Astrocyte of the spinal cord (primary cell): ENCODE measurements at places on chromosomes 2 and 18.
A peak's percentile ranks its signal among the peaks of the same experiment; 100 is the strongest.

DNA sequence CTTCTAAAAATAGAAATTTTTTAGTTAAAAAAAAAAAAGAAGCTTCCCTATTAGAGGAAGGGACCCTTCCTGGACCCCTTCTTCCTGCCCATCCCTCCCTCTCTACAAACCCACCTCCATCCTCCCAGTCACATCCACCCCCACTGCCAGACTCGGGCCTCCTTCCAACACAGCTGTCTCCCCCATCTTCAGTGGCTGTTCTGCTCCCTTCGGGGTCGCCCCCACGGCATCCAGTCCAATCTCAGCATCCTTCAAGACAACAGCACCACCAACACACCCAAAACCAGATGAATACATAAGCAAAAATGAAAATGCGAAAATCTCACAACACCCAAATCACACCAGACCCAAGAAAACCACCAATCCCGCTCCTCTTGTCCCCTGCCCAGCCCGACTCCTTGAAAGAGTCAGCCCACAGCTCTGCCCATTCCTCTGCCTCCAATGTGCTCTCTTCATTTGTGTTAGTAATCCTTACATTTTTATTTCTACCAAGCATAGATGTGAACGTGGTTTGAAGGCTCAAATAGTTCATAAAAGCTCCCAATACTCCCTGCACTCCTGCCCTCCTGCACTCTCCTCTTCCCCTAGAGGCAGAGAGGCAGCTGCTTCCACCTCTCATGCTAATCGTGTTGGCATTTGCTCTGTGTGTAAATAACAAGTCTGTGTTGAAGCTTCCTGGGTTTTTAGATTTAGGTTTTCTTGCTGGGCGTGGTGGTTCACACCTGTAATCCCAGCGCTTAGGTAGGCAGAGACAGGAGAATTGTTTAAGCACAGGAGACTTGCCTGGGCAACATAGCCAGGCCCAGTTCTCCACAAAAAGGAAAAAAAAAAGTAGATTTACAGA, 37.0 kb downstream of the MAL start:
- no peak for DNase-seq

DNA sequence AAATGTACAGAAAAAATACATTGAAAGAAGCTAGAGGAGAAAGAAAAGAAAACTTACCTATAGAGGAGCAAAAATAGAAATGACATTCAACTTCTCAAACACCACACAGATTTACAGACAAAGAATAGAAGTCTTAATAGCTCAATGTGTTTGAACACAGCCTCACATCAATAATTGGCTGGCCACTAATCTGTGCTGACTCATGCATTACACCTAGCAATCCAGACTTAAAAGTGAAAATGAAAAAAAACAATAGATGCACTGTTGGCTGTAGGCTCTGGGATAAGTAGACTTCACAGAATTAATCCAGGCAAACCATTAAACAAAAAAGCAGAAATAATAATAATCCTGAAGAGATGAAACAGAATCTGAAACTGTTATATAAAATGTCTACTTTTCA, 961.3 kb upstream of the CELF4 start:
- no peak for DNase-seq

DNA sequence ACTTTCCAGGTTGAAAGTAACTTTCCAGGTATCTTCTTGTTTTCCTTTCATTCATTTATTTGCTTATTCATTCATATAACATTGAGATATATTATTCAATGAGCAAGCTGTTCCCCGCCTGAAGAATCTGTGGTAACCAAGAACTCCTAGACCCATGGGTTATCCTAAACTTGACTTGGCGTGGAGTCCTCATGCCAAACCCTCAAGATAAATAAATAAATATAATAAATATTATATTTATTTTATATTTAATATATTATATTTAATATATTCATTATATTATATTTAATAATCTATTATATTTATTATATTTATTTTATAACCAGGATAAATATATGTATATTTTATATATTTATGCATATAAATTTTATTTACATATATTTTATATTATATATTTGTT, 674.8 kb downstream of the SUCLG1 start:
- DNase-seq, result no peak

GRCh38 chr2:237195396-237196120, 109.9 kb downstream of the COPS8 start:
- no peak for DNase-seq

GRCh38 chr2:196361606-196362326, 190.4 kb upstream of the STK17B start:
- no peak for DNase-seq

DNA sequence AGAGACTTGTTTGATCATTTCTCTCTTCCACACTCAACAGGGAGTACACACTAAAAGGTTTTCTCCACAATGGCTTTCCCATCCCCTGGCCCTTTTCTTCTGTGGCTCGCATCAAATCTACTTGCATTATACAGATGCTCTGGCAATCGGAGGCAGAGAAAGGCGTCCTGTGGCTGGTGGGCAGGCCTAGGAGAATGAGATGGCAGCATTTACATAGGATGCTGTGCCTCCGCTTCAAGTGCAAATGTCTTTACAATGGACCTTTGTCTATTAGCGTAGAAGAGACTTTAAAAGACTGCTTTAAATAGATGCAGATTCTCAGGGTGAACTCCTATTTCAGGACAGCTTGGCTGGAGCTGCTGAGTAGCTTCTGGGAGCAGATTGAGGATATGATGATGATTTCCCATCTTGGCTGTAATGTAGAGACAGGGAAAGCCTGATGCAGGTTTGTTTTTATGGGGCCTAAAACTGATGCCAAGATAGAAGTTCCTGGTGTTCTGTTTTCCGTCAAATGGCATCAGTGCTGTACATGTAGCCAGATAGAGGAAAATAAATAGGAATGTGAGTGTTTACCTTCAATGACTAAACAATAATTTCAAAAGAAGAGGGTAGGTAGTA, 423.4 kb downstream of the RND3 start:
- DNase-seq, result no peak

DNA sequence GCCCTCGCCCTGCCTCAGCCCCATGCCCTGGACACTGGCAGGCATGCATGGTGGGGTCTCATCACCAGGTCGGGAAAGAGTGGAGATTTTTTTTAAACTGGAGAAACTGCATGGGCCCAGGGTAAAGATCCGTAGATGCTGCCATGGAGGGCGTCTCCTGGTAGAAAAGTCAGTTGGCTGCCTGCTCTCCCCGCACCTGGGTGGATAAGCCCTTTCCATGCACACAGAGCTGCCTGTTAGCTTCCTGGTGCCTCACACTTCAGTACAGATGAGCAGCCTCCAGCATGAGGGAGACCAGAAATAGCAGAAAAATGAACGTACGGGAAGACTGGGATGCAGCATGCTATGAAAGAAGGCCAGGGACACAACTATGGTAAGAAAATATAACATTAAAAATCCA, 92.0 kb downstream of the ASAP2 start:
- no peak for DNase-seq

- no peak for DNase-seq
These were observed 230.4 kb downstream of the KLHL29 start for GRCh38 chr2:23615216-23616020.

DNA sequence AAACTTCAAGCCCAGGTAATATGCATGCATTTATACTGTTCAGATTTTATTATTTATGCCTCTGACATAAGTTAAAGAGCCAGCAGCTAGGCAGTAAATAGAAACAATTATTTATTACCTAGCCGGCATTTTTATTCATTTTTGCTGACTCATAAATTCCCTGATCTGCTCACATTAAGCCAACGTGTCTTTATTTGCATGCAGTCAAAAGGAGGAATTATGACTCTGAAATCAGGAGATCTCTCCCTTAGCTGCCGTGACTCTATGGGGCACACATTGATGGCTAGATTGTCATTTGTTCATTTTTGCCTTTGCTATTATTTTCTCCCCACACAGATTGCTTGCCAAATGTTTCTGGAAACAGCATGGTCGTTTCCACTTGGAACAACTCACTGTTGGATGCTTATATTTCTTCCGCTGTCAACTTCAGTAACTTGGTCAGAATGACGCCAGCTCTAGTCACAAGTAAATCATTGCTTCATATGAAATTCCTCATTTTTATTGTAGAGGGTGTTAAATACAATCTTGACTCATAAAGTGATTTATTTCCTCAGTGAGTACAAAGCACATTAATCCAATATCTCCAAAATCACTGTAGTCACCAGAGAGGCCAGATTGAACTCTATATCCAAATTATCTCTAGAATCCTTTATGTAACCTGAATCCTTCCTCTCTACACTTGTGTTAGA, 15.9 kb upstream of the ZBTB14 start:
- DNase-seq, result no peak

GRCh38 chr18:36381075-36381474, 83.6 kb downstream of the FHOD3 start:
- peak; percentile 23 for DNase-seq

GRCh38 chr2:30213907-30214463, 17.3 kb upstream of the LBH start:
- no peak for DNase-seq

DNA sequence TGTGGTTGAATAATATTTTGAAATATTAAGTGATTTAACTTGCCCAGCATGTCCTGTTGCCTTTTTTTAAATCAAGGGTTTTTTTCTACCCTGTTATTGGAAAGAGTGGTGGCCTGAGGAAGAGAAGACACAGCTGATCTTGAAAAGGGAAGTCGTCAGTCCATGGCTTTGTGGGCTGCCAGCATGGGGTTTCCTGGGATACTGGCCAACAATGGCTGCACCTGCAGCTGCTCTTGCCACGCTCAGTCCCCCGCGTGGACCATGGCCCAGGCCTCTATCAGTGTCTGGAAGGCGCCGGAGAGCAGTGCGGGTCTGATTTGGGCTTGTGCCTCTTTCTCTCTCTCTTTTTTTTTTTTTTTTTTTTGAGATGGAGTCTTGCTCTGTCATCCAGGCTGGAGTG, 99.3 kb downstream of the ASB1 start:
- DNase-seq, result no peak

- peak; percentile 57 for DNase-seq
These were observed 99.8 kb upstream of the FZD7 start for GRCh38 chr2:201933792-201934237.

GRCh38 chr2:203498161-203498560, 36.9 kb downstream of the RAPH1 start:
- DNase-seq, result peak; percentile 80

DNA sequence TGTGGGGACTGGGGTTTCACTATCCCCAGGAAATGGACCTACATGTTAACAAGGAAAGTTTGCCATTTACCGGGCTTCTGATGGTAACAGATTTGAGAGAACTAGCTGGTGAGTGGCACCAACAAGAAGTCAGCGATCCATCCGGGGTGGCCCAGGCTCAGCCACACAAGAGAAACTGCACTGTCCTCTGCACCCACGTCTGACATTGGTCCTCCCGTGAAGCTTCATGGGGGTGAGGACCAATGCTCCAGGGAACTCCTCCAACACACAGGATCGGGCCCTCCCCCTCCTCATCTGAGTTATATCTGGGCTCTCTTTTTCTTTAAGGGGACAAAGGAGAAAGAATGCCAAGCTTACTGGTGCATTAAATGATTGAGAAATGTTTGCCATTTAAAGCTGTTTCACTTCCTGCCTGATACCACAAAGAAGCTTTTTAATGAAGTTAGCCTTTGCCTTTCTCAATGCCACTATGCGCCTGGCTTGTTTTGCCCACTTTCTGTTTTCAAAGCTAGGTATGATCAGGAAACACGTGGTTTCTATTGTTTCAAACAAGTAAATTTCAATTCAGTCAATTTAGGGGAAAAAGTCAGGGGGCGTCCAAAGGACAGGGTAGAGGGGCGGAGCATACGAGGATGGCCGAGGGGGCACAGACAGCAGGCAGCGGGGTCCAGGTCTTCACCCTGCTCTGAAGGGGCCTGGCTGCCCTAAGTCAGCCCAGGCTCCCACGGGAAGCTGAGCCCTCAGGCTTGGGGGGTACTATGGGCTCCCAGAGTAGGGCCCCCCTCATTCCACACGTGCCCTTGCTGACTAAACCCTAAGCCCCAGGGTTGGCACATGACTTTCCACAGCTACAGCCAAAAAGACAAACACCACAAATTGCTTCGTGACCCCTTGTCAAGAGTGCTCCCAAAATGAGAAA, 204.0 kb upstream of the ID2 start:
- no peak for DNase-seq

- DNase-seq, result no peak
These were observed 179.3 kb downstream of the ZNF516 start for GRCh38 chr18:76315722-76316230.

GRCh38 chr2:171991027-171991426, 8.7 kb upstream of the METAP1D start:
- no peak for DNase-seq

DNA sequence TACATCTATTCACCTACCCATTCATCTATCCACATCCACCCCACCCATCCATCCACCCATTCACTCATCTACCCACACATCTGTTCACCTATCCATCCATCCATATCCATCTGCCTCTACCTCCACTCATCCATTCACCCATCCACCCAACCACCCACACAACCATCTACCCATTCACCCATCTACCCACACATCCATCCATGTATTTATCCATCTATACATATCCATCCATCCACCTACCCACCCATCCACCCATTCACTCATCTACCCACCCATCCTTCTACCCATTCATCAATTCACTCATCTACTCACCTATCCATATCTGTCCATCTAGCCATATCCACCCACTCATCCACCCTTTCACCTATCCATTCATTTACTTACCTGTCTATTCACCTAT, 187.6 kb downstream of the ASB1 start:
- DNase-seq, result no peak

DNA sequence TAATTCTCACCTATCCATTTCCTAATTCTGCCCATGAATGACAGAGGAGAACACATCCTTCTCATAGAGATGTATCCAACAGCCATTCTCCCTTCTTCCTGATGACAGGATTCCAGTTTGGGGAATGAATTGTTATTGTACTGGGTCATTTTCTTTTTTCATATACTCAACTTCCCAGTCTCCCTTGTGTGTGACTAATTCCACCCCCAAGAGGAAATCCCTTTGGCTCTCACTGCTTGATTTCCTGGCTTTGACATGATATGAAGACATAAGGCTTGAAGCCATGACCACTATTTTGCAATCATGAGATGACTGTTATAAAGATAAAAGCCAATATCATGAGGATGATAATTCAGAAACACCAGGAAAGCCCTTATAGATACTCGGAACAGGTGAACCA, 384.7 kb upstream of the ACVR2A start:
- DNase-seq, result no peak

GRCh38 chr2:173740639-173741038, 224.5 kb downstream of the SP3 start:
- DNase-seq, result no peak

- DNase-seq, result no peak
These were observed 1.1 kb upstream of the KCNIP3 start for GRCh38 chr2:95296011-95296410.

GRCh38 chr2:134875309-134875708, 36.9 kb downstream of the ACMSD start:
- no peak for DNase-seq

- peak; percentile 68 for DNase-seq
These were observed 23.5 kb upstream of the BZW1 start for GRCh38 chr2:200788121-200788718.

- peak; percentile 56 for DNase-seq
These were observed 64.1 kb downstream of the CHRNA1 start for GRCh38 chr2:174699993-174700766.

DNA sequence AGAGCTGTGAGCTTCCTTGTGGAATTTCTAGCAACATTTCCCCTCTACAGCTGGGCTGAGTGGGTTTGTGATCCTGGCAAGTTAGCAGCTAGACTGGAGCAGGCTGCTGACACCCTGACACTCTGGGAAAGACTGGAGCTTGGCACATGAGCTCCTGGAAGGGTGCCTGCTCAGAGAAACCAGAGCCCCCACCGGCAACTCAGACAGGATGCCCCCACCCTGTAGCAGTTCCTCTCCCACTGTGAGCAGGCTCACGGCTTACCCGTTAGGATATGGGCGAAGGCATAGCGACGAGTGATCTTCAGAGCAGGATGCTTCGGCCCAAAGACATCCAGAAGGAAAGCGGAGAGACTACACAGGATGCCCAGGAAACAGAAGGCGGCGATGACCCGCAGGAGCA, 11.2 kb downstream of the TMEM127 start:
- no peak for DNase-seq
